Aorta (tissue), 5 donors: ENCODE measurements at places on chromosomes 12 and 14. TPM values are rescaled to one million over a fixed set of nuclear protein-coding genes. Genes with fewer than 3 reads are reported as not detected.

DNA sequence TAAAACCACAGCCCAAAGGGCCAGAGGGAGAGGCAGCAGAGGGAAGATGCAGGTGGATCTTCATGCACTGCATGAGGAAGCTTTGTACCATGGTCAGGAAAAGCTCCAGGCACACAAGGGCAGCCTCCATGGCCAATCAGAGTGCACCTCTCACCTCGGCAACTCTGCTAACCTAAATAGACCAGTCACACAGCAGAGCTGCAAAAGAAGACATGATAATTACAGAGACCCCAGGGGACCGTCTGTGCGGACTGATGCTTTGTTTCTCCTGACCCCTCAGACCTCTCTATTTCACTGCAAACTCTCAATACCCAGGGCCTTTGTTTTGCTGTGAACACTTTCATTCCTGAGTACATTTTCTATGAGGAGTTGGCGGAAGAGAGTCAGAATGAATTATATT, 10.7 kb upstream of the TCL1B start:
- no peak for DNase-seq

- no peak for DNase-seq
Observed at GRCh38 chr14:102049258-102050025, 37.4 kb downstream of the HSP90AA1 start.

GRCh38 chr12:131698286-131698685, 12.6 kb upstream of the SFSWAP start:
- no peak for DNase-seq

DNA sequence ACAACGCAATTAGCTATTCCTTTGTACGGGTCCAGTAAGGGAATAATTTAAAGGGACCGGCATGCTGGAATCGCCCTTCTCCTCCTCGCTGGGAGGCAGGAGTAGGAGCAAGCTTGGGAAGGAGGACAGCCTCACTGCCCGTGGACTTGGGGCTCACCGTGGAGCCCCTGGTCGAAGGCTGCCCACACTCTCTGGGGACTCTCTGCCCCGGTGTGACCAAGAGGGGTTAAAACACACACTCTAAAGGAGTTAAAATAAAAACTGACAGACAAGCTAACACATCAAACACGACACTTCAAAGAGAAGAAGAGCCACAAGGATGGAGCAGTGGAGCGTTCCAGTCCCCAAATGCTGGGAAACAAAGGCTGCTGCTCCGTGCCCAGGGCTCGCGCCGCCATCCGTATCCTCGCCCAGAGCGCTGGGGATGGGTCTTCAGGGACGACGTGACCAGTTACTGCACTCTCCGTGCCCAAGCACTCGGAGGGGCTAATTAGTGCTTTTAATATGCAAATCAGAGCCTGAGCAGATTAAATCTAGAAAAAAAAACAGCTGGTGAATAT, 123.3 kb downstream of the PAPOLA start:
- DNase-seq = no peak

GRCh38 chr12:69616025-69616424, 5.3 kb upstream of the LRRC10 start:
- DNase-seq = no peak

GRCh38 chr14:62768753-62769152, 276.5 kb downstream of the KCNH5 start:
- no peak for DNase-seq

- DNase-seq = no peak
Observed at GRCh38 chr12:80811957-80812708, 95.4 kb downstream of the MYF5 start.

DNA sequence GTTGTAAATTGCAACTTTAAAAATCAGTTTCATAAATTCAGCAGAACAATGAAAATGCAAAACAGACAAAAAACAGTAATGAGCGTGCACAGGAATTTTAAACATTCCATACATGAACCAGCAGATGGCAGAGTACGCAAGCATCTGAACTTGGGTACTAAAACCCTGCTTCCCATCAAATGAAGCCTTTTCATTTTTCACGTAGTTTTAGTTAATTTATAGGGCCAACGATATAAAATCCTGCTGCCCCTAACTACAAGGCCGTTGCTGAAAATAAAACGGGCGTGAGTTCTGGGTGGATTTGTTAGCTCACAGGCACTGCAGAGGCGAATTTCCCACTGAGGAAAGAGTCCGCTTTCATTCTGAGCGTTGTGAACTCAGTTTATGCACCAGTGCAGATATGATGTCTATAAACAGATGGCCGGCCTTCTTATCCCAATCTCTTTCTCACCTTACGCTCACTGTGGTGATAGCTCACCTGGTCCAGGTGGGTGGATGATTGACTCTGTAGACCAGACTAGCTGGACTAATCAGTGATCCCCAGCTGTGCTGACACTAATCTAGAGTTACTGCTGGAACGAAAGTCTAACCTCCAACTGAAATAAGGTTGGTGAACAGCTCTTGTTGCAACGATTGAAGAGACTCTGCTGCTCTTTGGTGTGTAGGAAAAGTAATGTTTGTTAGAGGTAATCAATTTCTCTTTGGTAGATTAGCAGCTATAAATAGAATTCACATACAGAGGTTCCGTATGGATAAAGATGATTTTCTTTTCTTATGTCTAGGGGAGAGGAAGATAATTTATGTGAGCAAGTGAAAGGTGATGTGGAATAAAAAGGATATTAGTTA, 89.2 kb downstream of the PDZRN4 start:
- no peak for DNase-seq

- DNase-seq = no peak
Observed at GRCh38 chr14:92759300-92759678, 10.9 kb upstream of the LGMN start.

DNA sequence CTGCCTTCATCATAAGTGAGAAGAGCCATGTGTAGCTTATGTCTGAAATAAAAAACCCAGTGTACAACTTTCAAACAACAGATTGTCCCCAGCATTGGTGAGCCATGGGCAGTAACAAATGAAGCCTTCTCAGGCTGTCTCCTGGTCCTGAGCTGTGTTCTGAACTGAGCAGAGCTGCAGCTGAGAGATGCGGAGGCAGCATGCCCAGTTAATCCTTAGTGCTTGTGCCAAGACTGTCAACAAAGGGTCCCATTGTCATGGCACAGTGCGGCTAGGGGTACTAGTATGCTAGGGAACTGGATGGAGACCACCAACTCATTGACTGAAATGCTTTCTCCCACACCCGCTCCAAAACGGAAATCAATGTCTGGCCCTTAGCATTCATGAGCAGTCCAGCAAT, 154.3 kb downstream of the RMST start:
- DNase-seq = no peak

GRCh38 chr14:75315144-75315543, 36.5 kb downstream of the FOS start:
- DNase-seq = no peak

- DNase-seq = no peak
Observed at GRCh38 chr14:91397965-91398591, 19.5 kb downstream of the CCDC88C start.

DNA sequence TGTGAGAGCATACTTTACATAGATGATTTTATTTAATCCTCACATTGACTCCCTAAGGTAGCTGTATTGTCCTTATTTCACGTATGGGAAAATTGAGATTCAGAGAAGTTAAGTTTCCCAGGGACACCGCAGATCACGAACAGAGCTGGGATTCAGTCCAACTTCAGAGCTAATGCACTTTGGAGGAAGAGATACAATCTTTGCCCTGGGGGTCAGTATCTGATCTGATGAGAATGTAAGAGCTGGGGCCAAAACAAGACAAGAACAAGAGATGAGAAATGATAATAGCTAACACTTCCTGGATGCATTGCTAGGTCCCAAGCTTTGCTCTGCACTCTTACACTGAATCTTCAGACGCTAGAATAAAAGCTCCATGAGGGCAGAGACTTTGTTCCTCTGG, 6.0 kb upstream of the CSAD start:
- no peak for DNase-seq

The SELPLG gene
- total RNA-seq = 13.0 TPM

The CABP1 gene
- 3.0 TPM for total RNA-seq
